ENCODE measurements at places on chromosomes 16 and 17.

DNA sequence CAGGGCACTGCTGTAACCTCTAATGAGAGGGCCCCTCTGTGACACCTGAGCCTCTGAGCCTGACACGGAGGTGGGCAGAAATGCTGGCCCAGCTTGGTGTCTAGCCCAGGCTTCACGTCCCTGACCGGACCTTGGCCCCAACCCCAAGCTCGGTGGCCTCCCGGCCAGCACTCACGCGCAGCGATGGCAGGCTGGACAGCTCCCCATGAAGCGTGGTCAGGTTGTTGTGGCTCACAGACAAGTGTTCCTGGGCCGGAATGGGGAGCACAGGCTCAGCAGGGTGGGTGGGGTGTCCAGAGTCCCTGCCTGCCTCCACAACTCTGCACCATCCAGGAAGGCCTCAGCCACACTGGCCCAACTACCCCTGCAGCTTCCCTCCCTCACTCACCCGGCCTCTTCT lies 2.2 kb downstream of the FLII start:
- DNase-seq = peak; percentile 49

DNA sequence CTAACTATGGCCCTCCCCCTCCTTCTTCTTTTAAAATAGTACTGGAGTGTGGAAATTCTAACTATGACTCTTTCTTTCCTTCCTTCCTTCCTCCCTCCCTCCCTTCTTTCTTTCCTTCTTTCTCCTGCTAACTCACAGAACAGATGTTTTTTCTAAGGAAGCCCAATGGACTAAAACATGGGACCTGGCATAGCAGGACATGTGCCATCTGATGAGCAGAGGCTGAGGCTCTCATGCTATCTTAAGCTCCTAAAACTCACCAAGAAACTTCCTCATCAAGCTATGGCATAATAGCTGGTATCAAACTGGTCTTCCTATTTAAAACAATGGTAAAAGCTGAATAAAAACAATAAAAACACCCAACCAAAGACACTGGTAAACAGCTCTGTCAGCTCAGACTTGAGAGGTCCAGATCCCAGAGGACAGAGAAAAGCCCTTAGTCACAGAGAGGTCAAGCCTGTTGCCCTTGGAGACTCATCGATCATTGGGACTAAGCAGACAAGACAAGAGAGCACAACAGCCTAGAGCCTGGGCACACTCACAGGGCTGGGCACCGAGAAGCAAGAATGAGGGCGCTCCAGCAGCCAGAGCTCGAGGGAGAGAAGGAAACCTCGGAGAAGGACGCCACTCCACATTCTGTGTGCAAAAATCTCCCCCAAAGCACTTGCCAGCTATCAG lies 27.6 kb downstream of the SLC38A10 start:
- DNase-seq = no peak

DNA sequence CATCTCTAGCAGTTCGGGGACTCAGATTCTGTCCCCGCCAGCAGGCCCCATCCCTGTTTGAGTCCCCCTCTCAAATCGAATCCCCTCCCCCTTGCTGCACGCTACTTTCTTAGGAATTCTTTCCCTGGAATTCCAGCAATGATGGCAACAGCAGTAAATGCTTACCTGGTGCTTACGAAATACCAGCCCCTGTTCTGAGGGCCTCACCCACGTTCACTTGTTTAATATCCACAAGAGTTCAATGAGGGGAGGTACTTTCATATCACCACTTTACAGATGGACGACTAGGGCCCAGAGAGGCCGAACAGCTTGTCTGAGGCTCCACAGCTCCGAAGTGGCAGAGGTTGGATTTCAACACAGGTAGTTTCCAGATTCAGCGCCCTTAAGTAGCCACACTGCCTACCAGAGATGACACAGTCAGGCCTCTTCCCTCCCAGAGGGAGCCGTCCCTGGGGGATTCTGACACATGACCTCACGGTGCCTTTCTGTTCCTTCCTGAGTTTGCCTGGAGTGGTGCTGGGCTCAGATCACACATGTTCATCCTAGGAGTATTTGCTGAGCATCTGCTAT lies 120.7 kb upstream of the GSE1 start:
- DNase-seq = no peak

- no peak for DNase-seq
These were observed 10.8 kb downstream of the SBK1 start for GRCh38 chr16:28303132-28303531.

DNA sequence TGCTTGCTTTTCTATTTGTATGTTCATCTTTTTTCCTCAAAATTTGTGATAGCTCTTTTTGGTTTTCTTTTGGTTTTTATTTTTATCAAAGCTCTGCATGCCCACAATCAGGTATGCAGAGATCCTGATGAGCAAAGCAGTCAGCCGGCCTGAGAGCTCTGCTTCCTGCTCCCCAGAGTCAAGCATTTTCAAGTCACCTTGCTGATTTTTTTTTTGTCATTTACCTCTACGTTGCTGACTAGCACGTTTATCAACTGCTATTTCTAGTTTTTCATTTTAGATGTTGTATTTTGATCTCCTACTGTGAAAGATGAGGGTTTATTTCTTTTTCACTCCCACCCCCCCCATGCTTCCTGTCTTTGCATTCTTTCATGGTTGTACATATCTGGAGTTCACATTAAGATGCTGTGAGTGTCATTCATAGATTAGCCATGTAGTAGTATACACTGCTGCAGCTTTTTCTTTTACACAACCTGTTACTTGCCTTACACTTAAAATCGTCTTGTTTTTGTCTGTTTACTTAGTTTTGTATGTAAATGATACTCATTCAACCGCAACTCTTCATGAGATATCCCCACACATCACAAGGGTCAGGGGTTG lies 196.2 kb downstream of the LGALS9B start:
- no peak for DNase-seq

DNA sequence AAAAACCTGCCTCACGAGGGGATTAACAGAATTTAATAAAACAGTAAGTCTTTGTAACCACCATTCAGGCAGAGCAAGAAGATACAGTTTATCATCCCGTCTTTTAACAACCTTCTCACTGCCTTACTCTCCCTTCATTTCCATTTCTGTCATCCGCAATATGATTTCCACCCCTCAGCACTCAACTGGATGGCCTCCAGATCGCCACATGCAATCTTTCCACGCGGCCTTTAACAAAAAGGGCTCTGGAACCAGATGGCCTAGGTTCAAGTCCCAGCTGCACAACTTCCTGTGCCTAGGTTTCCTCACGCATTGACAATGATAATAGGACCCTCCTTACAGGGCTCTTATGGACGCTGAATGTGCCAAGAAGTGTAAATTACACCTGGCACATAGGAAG lies 103.6 kb downstream of the GAS7 start:
- no peak for DNase-seq

DNA sequence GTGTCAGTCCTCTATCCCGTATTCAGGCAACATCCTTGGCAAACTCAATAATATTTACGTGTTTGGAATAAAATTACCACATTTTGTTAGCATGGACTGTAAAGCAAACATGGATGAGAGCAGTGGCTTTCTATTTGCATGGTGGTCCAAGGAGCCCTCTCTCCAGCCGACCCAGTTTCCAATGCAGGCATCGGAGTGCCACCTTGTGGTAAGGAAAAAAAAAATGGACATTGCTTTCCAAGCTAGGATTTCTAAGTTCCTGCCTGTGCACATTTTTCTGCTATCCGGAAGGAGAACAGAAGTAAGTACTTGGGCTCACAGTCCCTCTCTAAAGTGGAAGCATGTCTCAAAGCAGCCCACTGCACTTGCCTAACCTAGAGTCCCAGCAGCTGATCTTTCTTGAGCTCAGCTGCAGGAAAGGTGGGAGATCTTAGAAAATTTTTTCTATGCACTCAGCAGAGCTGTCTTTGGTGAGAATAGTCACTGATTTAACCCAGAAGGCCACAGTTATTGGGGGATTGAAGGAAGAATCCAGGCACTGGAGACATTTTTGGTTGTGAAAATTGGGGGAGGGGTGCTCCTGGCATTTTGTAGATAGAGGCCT lies 46.0 kb upstream of the ERCC4 start:
- no peak for DNase-seq

DNA sequence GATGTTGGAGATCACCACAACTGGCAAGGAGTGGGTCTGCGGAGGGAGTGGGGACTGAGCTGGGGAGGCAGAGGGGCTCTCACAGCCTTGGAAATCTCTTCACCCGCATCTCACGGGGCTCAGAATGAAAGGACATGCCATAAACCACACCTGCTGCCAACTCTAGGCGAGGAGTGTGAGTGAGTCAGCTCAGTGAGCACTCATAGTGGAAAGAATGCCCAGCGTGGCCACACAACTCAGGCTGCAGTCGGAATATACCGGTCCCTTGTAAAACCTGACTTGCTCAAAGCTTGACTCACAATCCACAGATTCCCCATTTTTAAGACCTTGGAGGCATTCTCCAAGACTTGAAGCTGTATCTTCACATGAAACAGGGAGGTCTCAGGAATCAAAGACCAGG lies 36.7 kb downstream of the STAT5A start:
- no peak for DNase-seq

GRCh38 chr17:5126719-5127488 lies 11.1 kb downstream of the USP6 start:
- no peak for DNase-seq

- peak; percentile 86 for DNase-seq
These were observed 39.2 kb downstream of the ZNF778 start for GRCh38 chr16:89256651-89257254.

GRCh38 chr16:77885571-77886295 lies 97.4 kb downstream of the VAT1L start:
- DNase-seq = no peak

- DNase-seq = no peak
These were observed 15.4 kb downstream of the FBXO31 start for GRCh38 chr16:87368029-87368770.

DNA sequence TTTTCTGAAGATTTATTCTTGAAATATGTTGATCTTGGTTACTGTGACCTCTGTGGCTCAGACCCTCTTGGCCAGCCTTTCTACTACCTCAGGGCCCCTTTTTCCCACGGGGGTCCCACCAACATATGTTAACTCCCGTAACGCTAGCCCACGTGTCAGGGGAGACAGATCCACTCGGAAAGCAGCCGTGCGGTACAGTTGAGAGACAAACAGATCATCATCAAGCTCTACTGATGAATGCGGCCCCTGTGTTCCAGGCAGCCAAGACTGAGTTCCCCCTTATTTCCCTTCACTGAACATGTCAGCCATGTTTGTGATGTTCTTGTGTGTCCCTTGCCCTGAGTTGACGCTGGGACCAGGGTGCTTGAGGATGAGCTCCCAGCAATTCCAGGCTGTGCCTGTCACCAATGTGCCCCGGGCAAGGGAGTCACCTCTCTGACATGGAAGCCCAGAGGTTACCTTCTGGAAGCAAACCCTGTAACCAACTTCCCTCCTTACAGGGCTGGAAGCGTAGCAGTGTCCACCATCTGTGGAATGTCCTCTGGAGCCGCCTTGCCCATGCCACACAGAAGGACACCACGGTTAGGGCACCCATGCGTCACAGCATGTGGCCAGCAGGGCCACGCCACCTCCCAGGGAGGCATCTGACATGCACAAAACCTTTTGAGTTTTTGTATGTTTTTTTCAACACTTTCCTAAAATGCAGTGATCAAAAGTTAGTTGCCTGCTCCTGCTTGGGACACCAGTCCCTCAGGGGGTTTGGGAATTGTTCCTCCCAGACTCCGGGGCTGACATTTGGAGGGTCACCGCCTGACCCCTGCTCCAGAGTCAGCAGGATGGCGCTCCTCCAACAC lies 193.7 kb upstream of the CHMP6 start:
- DNase-seq = no peak

DNA sequence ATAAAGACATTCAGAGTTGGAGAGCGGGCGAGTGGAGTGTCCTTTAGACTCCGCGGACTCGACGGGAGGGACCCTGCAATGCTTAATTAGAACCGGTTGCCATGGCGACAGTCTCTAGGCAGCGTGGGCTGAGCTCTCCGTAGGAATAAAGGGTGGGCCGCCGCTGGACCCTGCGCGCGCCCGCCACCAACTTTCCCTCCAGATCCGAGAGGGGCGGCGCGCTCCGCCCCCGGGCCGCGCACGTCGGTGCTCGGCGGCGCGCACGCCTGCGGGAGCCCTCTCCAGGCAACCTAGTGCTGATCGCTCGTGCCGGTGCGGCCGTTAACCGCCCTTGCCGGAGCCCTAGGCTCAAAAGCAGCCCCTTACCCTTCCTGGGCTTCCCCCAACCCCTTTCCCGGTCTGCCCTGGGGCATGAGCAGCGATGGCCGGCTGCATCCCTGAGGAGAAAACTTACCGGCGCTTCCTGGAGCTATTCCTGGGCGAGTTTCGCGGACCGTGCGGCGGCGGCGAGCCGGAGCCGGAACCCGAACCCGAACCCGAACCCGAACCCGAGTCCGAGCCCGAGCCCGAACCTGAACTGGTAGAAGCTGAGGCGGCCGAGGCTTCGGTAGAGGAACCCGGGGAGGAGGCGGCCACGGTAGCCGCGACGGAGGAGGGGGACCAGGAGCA lies at the start of gene PPM1E:
TSS of gene PPM1E (plus strand) at position 278 of the 669 bp plus-strand sequence.
- peak; percentile 57 for DNase-seq

DNA sequence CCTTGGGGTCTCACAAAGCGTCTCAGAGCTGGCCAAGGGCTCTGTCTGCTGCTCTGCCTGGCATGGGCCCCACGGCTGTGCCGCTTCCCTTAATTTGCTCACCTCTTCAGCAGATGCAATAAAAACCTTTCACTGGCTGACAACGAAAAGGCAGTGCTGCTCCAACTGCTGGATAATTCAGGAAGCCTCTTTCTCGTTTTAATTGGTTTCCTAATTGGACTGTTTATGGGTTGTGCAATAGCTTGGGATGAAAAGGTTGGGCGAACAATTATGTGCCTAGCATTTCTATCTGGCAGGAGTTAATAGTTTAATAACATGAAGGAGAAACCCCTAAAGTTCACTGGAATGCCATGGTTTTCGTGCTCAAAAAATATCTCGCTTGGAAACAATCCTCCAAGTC lies 234.1 kb upstream of the IRX5 start:
- no peak for DNase-seq

GRCh38 chr17:49249292-49249794 lies 18.8 kb upstream of the PHOSPHO1 start:
- DNase-seq = peak; percentile 40

DNA sequence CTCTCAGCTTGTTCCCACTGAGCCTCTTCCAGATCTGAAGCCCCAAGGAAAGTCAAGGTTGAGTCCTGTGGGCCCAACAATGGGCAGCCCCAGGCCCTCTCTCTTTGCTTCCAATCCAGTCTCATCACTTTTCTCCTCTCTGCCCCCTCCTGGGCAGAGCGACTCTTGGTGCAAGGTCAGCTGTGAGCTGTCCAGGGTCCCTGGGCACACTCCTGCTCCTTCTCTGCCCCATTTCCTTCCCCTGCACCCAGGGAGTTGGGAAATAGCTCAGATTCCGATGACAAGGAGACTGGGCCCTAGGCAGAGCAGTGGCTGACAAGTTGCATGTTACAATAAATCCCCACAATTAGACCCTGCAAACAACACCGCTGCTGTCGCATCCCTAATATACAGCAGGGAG lies 16.1 kb upstream of the CRHR1 start:
- DNase-seq = no peak
